Activated T-cell treated with anti-CD3 and anti-CD28 coated beads for 4 hours (primary cell): ENCODE measurements at places on chromosomes 1 and 21.

DNA sequence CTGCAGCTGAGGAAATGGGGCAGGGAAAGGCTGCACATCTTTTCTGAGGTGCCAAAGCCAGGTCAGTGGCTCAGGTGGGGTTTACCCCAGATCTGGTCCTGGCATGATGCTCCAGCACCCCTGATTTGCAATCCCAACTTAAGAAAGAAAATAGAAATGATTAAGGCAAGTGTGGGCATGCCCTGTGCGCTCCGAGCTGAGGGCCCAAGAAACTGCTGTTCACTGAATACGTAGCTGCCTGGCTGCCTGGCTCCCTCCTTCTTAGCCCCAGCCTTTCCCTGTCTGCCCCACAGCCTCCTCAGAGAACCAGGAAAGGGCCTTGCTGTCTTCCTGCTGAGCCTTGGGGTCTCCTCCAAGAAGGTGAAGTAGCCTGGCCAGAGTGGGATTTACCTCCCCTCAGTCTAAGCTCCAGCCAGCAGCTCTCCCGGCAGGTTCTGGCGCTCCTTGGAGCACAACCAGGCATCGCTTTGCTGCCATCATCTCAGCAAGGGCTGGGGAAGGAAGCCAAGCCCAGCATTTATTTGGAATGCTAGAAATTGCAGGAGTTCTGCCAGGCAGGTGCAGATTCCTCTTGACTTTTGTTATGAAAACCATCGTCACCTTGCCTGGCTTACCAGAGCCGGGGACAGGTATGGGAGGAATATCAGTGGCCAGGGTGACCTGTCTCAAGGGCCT, 51.3 kb upstream of the SELENON start:
- no peak for DNase-seq

GRCh38 chr1:40252601-40253000, 4.9 kb downstream of the TMCO2 start:
- no peak for DNase-seq

DNA sequence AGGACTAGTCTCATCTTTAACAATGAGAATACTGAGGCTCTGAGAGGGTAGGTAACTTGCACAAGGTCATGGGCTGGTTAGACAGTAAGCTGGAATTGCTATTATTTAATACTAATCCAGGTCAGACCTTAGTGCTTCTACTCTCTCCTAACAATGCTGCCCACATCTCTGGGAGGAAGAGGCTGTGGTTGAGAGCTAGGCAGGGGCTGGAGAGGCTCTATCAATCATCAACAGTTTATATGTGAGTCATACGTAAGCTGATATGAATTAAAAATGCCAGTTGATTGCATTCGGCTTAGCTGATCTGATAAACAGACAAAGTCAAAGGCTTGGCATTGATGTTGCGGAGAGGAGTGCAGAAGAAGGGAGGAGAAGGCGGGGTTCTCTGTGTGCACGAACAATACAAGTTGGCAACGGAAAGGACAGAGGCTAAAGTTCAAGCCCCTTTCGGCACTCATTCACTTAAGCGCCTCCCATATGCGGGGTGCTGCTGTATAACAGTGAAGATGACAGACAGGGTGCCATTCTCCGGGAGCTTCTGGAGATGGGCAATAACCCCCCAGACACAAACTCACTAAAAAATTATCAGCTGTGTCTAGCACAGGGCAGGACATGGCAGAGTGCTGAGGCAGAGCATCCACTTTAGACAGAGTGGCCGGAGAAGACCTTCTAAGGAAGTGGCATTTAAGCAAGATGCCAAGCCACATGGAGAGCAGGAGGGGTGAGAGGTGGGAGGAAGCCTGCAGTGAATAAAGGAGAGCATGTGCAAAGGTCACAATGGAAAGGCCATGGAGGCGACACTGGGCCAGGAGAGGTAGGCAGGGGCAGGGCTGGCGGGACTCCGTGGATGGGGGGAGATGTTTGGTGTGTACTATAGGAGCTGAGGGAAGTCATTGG, 195.2 kb downstream of the ZSCAN20 start:
- DNase-seq: no peak

GRCh38 chr1:158374860-158375259, 21.2 kb downstream of the CD1E start:
- DNase-seq: no peak

GRCh38 chr1:197397895-197398294, 129.8 kb downstream of the CRB1 start:
- no peak for DNase-seq

GRCh38 chr1:92210701-92211100, 7.0 kb upstream of the C1orf146 start:
- DNase-seq: no peak

- no peak for DNase-seq
These were observed 23.7 kb upstream of the TNFRSF1B start for GRCh38 chr1:12142891-12143630.
